ENCODE measurements at places on chromosomes 16 and 17. TPM values are rescaled to one million over a fixed set of nuclear protein-coding genes. Genes with fewer than 3 reads are reported as not detected.

The CDH5 gene
- total RNA-seq, result 10.2 TPM

The PLA2G15 gene
- 21.1 TPM for total RNA-seq

- DNase-seq, result no peak
Observed at GRCh38 chr16:58176608-58177352, 21.1 kb downstream of the CSNK2A2 start.

GRCh38 chr16:87037012-87037411 lies 280.2 kb downstream of the C16orf95 start:
- no peak for DNase-seq

GRCh38 chr17:61589990-61590389 lies 1.0 kb downstream of the NACA2 start:
- DNase-seq, result no peak

The NPIPA2 gene
- 2.0 TPM for total RNA-seq

- DNase-seq, result no peak
Observed at GRCh38 chr17:44381810-44382305, 7.6 kb downstream of the ITGA2B start.

The TEX19 gene
- total RNA-seq, result not detected

DNA sequence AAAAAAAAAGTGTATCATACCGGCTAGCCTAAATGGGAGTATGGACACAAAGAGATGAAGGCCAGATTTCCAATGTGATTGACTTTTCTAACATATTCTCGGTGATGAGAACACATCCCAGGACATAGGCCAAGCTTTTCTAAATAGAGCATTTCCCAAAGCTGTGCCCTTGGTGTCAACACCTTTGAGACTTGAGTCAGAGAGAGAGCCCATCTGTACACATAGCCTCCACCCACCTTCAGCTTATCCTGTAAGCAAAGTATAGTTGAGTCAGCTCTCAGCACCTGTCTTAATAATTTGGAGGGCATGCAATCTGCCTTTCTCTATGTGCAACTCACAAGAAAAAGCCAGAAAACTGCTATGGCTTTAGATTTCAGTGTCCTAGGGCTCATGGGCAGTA lies 42.7 kb downstream of the SOX9 start:
- no peak for DNase-seq

- peak; percentile 39 for DNase-seq
Observed at GRCh38 chr16:17416461-17417311, 54.1 kb downstream of the XYLT1 start.

The TBC1D3C gene
- not detected for total RNA-seq

The KCNJ16 gene
- not detected for total RNA-seq

The PIMREG gene
- 2.8 TPM for total RNA-seq

The DNAAF8 gene
- total RNA-seq, result not detected

DNA sequence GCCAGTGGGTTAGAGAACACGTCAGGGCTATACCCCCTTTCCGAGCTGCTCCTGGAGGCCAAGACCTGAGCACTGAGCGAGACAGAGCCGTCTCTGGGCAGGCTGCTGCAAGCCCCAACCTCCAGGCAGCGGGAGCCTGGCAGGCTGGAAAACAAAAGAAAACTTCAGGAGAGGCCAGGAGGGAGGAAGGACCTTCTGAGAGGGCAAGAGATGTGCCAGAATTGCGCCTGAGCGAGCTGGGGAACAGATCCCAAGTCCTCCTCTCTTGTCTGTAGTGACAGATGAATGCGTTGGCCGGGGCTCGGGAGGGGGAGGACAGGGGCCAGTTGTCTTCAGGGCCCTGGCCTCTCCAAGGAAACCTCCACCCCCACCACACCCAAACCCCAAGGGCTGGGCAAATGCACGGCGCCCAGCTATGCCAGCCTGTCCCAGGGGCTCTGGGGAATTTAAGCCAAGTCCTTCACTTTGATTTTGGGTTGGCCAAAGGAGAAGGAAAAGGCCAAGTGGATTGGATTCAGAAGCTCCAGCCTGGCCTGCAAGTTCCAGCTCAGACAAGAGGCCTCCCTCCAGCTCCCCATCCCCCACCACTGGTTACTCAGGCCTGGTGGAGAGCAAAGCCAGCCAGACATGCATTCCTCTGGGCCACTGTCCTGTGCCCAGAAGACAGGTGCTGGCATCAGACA lies 18.1 kb downstream of the SDK2 start:
- no peak for DNase-seq

GRCh38 chr17:82772026-82772425 lies 20.2 kb downstream of the TBCD start:
- no peak for DNase-seq

- no peak for DNase-seq
Observed at GRCh38 chr17:11545696-11546095, 52.6 kb upstream of the DNAH9 start.

GRCh38 chr16:54673313-54673712 lies 257.4 kb upstream of the IRX5 start:
- no peak for DNase-seq

The KRTAP9-3 gene
- not detected for total RNA-seq

The CHRNE gene
- 5.2 TPM for total RNA-seq

GRCh38 chr17:73824321-73824720 lies 180.1 kb upstream of the SDK2 start:
- DNase-seq, result peak; percentile 43

GRCh38 chr17:59572301-59572924 lies 7.0 kb downstream of the DHX40 start:
- no peak for DNase-seq

The TNFRSF17 gene
- not detected for total RNA-seq

DNA sequence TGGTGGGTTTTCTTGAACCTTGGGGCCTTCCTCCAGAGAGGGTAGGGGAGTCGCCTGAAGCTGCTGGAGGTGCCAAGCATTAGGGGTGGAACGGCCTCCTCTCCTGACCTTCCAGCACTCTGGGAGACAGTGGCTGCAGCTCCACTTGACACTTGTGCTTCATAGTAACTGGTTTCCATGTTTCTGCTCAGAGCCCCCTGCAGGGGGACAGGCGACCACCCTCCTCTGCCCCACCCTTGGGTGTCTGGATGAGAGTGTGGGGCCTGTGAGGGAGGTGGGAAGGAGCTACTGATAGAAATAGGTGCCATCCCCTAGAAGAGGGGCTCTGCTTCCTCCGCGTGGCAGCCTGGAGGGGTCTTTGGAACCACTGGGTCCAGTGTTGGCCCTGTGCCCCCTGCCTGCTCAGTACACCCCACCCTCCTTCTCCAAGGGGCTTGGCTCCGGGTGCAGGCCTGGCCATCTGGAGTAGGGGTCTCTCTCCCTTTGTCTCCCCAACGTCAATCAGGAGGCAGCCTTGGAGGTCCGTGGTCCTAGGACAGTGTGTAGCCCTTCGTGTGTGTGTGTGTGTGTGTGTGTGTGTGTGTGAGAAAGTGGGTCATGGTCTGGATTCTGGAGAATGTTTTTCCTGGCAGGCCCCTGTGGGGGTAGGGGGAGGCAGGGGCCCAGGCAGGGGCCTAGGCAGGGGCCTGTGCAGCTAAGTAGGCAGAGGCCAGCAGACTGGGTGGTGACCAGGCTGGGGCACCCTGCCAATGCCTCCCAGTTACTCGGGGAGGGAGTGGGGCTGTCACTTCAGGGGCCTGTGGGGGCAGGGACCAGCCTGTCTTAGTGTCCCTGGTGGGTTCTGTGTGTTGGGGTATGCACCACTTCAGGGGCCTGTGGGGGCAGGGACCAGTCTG lies 4.9 kb downstream of the LASP1 start:
- DNase-seq, result no peak

DNA sequence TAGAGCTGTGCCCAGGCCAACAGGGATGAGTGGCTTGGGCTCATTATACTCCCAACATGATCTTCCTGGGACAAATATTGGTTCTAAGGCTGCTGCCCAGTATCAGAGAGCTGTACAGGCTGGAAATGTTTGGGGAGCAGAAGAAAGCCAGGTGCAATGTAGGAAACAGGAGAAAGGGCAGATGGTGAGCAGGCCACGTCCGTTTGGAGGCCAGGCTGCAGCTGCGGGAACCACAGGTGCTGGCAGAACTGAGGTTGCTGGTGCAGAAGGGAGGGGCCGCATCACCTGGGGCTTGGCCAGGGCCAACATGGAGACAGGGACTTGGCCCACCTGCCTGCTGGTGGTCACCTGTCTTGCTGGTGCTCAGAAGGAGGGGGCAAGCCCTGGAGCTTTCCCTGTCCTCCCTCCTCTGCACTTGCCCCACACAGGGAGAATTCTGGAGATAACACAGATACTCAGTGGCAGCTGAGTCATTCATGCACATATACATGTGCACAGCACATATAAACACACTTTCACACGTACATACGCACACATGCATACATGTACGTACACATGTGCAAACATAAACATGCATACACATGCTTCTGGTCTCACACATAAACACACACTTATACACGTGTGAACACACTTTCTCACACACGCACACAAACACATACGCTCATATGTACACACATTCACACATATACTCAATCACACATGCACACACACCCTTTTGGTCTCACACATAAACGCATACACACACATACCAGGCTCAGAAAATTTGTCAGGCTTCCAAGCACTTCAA lies 67.7 kb downstream of the WSCD1 start:
- no peak for DNase-seq

- DNase-seq, result no peak
Observed at GRCh38 chr16:73091174-73091573, 43.2 kb upstream of the ZFHX3 start.

DNA sequence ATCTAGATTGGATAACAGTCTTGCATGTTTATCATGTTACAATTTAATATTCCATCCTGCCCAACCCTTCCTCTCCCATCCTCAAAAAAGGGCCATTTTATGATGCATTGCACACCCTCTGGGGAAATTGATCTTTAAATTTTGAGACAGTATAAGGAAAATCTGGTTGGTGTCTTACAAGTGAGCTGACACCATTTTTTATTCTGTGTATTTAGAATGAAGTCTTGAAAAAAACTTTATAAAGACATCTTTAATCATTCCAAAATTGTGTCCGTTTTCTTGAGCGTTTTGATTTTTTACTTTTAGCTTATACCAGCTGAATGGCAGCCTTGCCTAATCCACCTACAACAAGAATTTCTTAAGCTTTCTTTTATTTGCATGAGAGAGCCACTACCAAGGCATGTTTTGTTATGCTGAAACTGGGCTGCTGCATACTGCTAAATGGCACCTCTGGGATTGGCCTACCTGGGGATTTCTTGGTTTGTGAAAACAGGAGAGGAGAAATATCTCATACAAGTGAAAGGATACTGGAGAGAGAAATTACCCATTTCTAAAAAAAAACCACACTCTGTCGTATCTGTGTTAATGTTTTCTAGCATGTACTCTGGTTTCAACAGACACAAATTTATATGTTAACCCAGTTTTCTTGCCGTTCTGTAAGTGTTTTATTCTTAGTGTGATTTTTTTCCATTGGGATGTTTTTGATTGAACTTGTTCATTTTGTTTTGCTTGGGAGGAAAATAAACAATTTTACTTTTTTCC lies 52.2 kb downstream of the TUBD1 start:
- no peak for DNase-seq

GRCh38 chr17:40498281-40499084 lies 2.9 kb downstream of the TNS4 start:
- no peak for DNase-seq

GRCh38 chr16:11562941-11563340 lies 23.8 kb downstream of the LITAF start:
- no peak for DNase-seq

- no peak for DNase-seq
Observed at GRCh38 chr17:66522591-66523272, 220.3 kb downstream of the PRKCA start.

The ATP2A1 gene
- 0.07 TPM for total RNA-seq

DNA sequence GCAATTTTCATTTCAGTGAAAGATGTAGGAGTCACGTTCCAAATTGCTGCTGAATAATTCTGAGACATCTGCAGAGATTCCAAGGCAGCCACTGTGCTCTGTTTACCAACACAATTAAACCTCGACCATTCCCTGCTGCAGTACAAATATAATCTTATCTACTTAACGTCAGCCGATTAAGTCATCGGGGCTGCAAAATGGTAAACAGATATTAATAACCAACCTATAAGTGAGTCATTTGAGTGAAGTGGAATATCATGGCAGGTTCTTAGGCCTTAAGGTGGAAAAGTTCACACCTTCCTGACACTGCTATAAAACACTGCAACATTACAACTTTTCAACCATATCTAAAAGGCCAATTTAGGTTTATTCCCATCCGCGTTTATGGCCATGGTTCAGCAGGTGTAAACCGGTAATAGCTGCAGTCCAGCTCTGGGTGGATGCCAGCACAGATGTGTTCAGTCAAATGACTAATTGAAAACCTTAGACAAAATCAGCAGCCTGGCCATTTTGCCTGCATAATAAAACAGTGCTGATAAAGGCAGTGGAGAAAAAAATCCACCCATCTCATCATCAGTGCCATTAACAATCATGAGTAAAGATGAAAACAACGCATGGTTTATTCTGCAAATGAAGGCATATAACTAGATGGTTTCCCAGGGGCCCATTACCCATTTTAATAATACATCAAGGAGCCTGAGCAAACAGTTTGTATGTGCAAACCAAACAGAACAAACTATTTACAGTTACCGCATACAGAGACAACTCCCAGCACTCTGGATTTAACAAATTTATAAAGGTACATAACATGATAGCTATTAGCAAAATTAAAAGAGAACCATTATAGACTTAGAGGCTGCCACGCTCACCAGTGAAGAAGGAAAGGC lies 202.9 kb upstream of the IRX3 start:
- DNase-seq, result no peak

- DNase-seq, result no peak
Observed at GRCh38 chr17:80929449-80929848, 62.2 kb upstream of the CHMP6 start.

The ZFPM1 gene
- 3.5 TPM for total RNA-seq

The SLC5A2 gene
- total RNA-seq, result 0.19 TPM

- DNase-seq, result no peak
Observed at GRCh38 chr17:30368912-30369720, 9.6 kb upstream of the CPD start.

- DNase-seq, result no peak
Observed at GRCh38 chr17:28906706-28907438, 4.0 kb upstream of the DHRS13 start.

- no peak for DNase-seq
Observed at GRCh38 chr17:46770439-46770817, 48.1 kb downstream of the WNT3 start.

The MAPT gene
- total RNA-seq, result 5.9 TPM

Measured in lower leg skin (tissue), 4 donors.